Hematopoietic multipotent progenitor cell treated with erythropoietin and hydrocortisone succinate and interleukin-3 and kit ligand, for 4 days (in vitro differentiated cells): ENCODE measurements at places on chromosomes 3 and 15.
A peak's percentile ranks its signal among the peaks of the same experiment; 100 is the strongest.

DNA sequence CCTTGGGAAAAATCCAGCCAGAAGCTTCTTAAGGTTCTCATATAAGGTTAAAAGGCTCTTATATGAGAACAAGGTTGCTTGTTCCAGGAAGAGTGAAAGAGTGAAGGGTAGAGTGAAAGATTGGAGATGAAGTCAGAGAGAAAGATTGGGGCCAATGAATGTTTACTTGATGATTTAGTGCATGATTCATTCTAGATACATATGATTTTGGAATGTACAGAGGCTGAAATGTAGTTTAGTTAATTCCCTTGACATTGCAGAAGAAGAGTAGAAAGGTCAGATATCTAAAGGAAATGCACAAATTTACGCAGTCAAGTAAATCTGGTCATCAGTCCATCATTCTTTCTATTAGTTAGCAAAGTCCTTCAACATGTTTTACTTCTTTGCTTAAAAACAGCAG is 619.8 kb upstream of the ZNF717 start:
- DNase-seq: no peak

GRCh38 chr3:50581459-50581842 is 12.1 kb downstream of the HEMK1 start:
- DNase-seq: no peak

DNA sequence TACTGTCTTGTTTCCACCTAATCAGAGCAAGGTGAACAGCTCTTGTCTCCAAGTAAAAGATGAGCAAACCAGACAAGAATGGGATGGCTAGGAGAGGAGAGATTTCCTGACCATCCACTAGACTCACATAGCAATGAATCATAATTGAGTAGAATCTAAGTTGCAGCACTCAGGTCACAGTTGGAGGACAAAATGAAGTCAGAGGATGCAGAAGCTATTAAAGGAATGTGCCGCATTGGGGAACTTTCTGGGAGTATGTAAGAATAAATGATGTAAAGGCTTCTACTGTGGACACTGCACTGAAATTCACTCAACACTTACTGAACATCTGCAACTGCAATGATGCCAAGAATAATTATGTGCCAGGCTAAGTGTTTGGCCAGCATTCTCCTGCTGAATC is 217.4 kb upstream of the WNT5A start:
- no peak for DNase-seq

DNA sequence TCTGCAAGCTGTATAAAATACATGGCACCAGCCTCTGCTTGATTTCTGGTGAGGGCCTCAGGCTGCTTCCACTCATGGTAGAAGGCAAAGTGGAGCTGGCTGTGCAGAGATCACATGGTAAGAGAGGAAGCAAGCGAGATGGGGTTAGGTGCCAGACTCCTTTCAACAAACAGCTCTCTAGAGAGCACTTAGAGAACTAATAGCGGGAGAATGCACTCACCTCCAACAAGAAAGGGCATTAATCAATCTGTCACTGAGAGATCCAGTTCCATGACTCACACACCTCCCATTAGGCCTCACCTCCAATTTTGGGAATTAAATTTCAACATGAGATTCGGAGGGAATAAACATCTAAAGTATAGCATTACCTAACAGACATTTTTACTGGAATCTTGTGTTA is 644.1 kb upstream of the ARRDC4 start:
- no peak for DNase-seq

- no peak for DNase-seq
These were observed 16.9 kb downstream of the ST8SIA2 start for GRCh38 chr15:92410537-92410936.

- peak; percentile 98 for DNase-seq
These were observed 52.4 kb downstream of the IL1RAP start for GRCh38 chr3:190566043-190566933.

- DNase-seq: no peak
These were observed 30.7 kb downstream of the NANOGP8 start for GRCh38 chr15:35054380-35054779.

DNA sequence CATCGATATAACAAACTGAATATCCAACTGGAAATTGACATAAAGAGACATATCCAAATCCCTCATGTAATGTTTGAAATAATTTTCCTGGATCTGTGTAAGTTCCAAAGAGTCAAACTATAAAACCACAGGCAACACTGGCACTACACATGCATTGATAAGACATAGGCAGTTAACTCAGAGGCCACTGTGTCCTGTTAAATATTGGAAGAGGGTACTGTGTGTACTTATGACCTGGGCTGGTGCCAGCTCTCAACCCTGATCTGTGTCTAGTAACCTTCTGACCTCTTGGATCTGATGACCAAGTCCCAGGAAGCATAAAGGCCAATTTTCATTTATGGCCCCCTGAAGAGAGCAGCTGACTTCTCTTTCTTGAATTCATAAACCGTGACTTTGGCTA is 4.5 kb downstream of the NR1I2 start:
- DNase-seq: no peak

DNA sequence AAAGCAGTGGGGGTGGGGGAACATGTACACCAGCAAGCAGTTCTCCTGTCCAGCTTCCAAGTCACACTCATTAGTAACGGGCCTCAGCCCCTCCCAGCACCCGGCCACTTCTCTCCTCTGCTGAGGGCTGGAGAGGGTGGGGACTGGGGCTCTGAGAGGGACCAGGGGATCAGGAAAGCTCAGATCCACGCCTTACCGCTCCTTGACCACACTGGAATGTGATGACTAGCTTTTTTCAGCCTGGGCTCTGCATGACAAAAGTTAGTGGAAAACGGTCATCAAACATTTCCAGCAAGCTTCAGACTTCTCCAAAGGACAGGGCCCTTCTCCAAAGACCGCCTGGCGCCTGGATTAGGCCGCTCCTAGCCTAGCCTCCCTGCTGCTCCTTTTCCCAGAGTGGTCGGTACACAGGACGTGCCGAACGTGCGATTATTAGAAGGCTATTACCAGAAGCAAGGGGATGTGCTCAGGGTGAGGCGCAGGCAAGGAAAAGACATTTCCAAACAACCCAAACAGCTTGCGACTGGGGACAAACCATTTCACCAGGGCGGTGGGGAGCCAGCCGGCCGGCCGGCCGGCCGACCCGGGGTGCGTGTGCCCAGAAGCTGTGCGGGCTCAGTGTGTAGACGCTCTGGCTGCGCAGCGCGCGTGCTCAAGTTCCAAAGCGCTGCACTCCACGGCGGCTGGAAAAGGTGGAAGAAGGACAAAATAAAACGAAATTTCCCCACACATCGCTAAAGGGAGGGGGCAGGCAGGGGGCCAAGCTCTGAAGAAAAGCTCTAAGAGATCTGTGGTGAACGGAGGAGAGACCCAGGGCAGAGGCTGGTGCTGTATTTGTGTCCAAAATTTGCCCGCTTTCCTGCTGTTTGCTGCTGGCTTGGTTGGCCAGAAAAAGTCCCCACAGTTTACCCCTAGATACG is 51.0 kb upstream of the SSR3 start:
- DNase-seq: peak; percentile 52

- DNase-seq: no peak
These were observed 103.0 kb upstream of the RPL32 start for GRCh38 chr3:12944413-12944812.

- DNase-seq: no peak
These were observed 121.8 kb downstream of the OSBPL10 start for GRCh38 chr3:31859245-31859644.

DNA sequence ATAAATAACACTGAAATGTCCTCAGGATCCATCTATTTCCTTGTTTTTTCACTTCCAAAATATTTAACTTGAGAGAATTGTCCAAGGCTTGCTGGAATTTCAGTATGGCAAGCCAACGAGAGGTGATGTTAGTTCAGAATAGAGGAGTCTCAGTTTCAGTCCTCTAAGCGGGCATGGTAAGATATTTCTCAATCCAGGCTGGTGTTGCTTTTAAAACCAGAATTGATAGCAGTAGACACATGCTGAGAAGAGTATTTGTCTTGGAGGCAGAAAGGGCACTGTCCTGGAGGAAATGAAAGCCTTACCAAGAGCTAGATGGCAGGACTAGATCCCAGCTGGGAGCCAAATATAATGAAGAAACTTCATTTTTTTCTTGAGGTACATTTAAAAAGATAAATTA is 23.1 kb downstream of the PHLDB2 start:
- DNase-seq: no peak

- peak; percentile 50 for DNase-seq
These were observed 16.6 kb downstream of the CAPN3 start for GRCh38 chr15:42375941-42376340.

DNA sequence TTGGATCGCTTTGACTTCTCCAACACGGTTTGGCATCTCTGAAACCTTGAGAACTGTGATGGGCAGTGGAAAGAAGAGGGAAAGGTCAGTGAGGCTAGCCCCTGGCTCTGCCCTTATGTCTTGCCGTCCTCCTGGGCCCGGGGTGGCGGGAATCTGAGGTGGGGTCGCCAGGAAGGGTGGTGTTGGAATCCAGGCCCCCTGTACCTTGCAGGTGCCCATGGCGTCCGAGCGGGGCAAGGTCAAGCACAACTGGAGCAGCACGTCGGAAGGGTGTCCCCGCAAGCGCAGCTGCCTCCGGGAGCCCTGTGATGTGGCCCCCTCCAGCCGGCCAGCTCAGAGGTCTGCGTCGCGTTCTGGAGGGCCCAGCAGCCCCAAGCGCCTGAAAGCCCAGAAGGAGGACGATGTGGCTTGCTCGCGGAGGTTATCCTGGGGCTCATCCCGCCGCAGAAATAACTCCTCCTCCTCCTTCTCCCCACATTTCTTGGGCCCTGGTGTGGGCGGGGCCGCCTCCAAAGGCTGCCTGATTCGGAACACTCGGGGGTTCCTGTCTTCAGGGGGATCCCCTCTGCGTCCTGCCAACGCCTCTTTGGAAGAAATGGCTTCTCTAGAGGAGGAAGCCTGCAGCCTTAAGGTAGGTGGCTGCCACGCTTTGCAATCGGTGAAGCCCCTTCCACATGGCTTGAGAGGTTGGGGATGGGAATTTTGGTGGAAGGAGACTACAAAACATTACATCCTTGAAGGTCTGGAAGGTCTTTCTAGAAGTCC is 907 bp downstream of the TATDN2 start:
- DNase-seq: peak; percentile 72

GRCh38 chr3:194489736-194490612 is 3.2 kb upstream of the ATP13A3 start:
- peak; percentile 50 for DNase-seq

- DNase-seq: no peak
These were observed 34.5 kb upstream of the INSYN1 start for GRCh38 chr15:73787621-73788020.

GRCh38 chr15:45287390-45287956 is 35.4 kb downstream of the SLC28A2 start:
- DNase-seq: no peak

DNA sequence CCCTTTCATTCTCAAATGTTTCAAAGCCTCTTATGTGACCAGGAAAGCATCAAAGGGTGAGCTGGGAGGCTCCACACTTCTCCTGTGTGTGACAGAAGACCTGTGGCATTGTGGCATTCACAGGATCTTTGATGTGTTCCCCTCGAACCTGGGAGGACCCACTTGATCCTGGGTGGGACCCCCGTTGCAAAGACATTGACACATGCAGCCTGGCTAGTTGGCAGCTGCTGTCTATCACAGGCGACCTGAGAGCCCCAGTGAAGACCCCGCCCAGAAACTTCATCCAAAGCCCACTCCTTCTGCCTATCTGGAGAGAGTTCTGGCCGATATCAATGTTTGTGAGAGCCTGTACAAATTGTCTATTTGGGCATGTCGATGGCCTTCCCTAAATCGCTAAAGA is 140.4 kb upstream of the ATP2B2 start:
- DNase-seq: no peak

- DNase-seq: no peak
These were observed 75.4 kb upstream of the SNRPA1 start for GRCh38 chr15:101370330-101371024.

- peak; percentile 92 for DNase-seq
These were observed at the start of gene FOXP1 for GRCh38 chr3:71583566-71584393. FOXP1 (minus strand) TSS chr3:71583728; CDS start chr3:71198381, 385,347 bp downstream.

DNA sequence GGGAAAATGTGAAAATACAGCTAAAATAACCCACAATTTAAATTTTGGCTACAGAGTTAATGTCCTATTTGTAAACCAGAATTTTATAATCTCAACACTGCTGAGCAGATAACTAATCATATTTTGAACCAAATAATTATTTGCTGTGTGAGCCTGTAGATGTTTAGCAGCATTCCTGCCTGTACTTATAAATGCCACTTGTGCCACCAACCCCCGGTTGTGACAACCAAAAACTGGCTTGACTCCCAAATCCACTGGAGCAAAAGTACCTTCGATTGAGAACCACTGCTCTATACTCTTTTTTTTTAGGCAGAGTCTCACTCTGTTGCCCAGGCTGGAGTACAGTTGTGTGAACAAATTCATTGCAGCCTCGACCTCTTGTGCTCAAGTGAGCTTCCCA is 78.5 kb downstream of the CNTN6 start:
- no peak for DNase-seq

- no peak for DNase-seq
These were observed 874.7 kb upstream of the GBE1 start for GRCh38 chr3:82636177-82636576.

- peak; percentile 51 for DNase-seq
These were observed at the start of gene NTRK3 for GRCh38 chr15:88256279-88257230. NTRK3 (minus strand) TSS chr15:88256739; CDS start chr15:88256153, 586 bp downstream.

DNA sequence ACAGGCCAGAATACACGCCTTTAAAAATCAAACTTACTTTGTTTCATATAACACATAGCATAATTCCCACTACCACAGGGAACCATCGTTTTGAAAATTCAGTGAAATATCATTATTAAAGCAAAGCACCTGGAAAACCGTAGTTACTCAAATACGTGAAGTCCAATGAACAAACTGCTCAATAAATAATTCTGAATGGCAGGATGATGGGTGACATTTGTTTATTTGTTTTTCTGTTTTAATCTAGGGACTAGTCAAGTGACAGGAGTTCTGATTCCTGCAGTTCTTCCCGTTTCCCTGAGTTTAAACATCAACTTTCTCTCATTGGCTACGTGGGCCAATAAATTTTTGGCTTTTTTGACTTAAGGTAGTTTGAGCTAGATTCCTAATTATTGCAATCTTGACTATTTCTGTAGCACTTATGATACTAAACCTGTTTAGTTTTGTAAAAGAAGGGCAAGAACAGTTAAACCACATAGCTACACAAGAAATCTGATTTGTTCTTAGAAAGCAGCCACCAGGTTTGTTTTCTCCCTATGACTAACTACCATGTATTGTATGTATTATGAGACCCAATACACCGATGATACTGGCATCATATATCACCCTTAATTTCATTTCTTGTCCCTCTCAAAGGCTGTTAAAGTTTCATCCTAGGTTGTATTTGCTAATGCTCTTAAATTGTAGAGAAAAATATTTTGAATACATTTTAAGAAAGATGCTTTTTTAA is 411.2 kb downstream of the SHQ1 start:
- no peak for DNase-seq

DNA sequence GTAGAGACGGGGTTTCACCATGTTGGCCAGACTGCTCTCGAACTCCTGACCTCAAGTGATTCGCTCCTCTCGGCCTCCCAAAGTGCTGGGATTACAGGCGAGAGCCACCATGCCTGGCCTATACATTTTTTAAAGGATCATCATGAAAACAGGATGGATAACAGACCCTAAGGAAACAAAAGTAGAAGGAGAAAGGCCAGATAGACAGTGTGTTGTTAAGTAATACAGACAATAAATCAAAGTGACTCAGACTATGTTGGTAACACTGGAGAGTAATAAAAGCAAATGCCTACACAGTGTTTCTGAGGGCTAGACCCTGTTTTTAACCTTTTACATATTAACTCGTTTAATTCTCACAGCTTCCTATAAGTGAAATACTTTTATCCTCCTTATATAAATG is 133.8 kb upstream of the MCTP2 start:
- no peak for DNase-seq

GRCh38 chr15:45714590-45715488 is 80.0 kb downstream of the SQOR start:
- peak; percentile 78 for DNase-seq
